ENCODE measurements at places on chromosomes 4 and X.

DNA sequence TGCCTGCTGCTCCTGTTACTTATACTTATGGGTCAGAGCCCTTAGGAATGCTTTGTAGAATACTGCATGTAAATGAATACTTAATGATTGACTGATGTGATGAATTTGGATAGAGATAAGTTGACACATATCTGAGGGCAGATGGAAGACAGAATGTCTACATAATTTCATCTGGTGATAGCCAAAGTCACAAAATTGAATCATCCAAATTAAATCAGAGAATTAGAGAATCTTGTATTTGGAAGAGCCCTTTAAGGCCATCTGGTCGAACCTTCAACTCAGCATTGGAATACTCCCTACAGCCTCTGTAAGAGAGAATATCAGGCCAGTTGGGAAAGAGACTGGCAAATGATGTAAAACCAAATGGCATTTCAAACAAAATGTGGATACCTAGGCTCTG, 944.8 kb downstream of the RPA4 start:
- H3K36me3 ChIP-seq: no peaks in the 10 kb centered on the region
- DNase-seq: no peak
- H3K27ac ChIP-seq: no peak overlapping the region
- H3K27me3 ChIP-seq: no peaks in the 10 kb centered on the region

DNA sequence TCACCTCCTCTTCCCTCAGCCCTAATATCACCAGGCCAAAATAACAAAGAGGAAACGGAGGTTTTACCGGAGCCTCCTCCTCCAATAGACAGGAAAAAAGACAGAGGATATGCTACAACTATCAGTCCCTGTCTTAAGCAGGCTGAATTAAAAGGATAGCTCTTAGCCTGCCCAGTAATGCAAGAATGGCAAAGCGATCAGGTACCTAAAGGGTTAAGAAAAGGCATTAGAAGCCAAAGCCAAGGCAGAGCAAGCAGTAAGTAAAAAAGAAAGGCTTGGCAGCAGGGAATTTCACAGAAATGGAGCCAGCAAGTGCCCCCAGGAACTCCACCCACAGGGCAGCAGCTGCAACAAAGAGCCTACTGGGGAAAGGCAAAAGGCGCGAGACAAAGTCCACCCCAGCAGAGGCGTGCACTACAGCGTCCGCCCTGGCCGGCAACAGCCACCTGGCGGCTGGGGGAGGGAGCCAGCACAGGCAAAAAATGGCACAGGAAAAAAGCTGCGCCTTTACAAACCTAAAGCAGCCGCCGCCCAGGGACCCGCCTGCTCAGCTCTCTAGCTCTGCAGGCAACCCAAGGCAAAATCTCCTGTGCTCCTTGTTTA, 220.6 kb upstream of the ZC4H2 start:
- H3K36me3 ChIP-seq: no peaks in the 10 kb centered on the region
- no peaks in the 10 kb centered on the region for H3K4me1 ChIP-seq
- H3K4me3 ChIP-seq: peak overlapping the region; percentile 8
- no peaks in the 10 kb centered on the region for H3K27me3 ChIP-seq
- no peak overlapping the region for H3K27ac ChIP-seq
- DNase-seq: no peak

- no peaks in the 10 kb centered on the region for H3K36me3 ChIP-seq
- H3K4me1 ChIP-seq: no peaks in the 10 kb centered on the region
- H3K4me3 ChIP-seq: no peak overlapping the region
- no peak for DNase-seq
Observed at GRCh38 chr4:57501720-57502119, 391.5 kb upstream of the IGFBP7 start.

DNA sequence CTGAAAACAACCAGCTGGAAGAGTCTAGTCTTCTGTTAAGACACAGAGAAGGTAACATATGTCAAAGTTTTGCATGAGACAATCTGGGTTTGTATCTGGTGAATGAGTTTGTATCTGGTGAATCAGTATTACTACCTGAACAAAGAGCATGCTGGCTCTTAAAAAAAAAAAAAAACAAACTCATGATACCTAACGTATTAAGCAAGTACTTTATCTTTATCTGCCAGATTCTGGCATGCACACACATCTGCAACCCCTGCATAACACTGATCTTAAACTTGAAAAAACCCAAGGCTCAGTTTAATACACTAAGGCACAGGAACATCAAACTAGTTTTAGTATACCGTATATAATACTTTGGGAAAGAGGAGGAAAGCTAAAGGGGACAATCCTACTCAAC, 5.8 kb downstream of the YTHDC1 start:
- H3K4me1 ChIP-seq: peaks cover 51% of the 10 kb centered on the region
- DNase-seq: no peak
- H3K36me3 ChIP-seq: no peaks in the 10 kb centered on the region
- H3K4me3 ChIP-seq: no peak overlapping the region
- no peaks in the 10 kb centered on the region for H3K27me3 ChIP-seq
- H3K27ac ChIP-seq: no peak overlapping the region

- H3K36me3 ChIP-seq: no peaks in the 10 kb centered on the region
- DNase-seq: no peak
- no peak overlapping the region for H3K27ac ChIP-seq
- peaks cover 20% of the 10 kb centered on the region for H3K27me3 ChIP-seq
- H3K4me1 ChIP-seq: peaks cover 11% of the 10 kb centered on the region
Observed at GRCh38 chr4:6778435-6778834, 4.1 kb upstream of the KIAA0232 start.

GRCh38 chr4:4439782-4440181, 52.9 kb downstream of the NSG1 start:
- H3K27ac ChIP-seq: no peak overlapping the region
- H3K36me3 ChIP-seq: peaks cover 10% of the 10 kb centered on the region
- H3K4me3 ChIP-seq: no peak overlapping the region
- H3K27me3 ChIP-seq: no peaks in the 10 kb centered on the region
- no peak for DNase-seq
- no peaks in the 10 kb centered on the region for H3K4me1 ChIP-seq

DNA sequence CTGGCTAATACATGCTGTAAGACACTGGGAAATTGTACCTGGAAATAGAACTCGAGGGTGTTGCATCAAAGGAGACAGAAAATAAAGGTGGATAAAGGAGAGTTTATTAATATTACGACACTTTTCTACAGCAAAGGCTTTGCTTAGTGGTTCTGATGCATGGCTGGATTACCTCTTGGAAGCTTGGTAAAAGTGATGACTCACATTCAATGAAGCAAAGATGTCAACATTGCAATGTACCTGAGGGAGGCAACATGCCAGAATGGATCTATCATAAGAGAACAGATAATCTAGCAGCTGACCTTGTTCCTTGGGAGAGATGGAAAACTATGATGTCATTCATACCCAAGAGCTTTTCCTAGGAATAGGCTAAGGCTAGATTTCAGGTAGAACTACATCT, 735.1 kb upstream of the DIAPH2 start:
- no peak overlapping the region for H3K27ac ChIP-seq
- H3K27me3 ChIP-seq: no peaks in the 10 kb centered on the region
- no peaks in the 10 kb centered on the region for H3K4me1 ChIP-seq
- no peaks in the 10 kb centered on the region for H3K36me3 ChIP-seq
- H3K4me3 ChIP-seq: no peak overlapping the region
- DNase-seq: no peak

DNA sequence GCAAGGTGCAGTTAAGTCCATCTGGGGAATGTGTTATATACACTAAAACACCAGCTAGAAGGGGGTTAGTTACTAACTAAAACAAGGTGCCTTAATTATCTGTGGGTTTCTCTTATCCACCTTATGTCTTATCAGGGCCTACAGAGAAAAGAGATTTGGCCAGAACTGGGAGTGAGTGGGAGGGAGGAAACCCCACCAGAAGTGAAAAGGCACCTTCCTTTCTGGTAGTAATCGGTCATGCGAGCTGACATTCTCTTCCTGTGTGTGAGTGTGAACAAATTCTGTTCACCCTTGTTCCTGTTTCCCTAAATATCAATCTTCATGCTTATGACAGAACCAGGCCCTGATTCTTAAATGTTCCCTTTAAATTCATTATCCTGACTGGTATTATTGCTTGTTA, 43.5 kb downstream of the SRPX2 start:
- no peak overlapping the region for H3K27ac ChIP-seq
- H3K4me3 ChIP-seq: no peak overlapping the region
- no peaks in the 10 kb centered on the region for H3K36me3 ChIP-seq
- no peak for DNase-seq
- no peaks in the 10 kb centered on the region for H3K27me3 ChIP-seq

DNA sequence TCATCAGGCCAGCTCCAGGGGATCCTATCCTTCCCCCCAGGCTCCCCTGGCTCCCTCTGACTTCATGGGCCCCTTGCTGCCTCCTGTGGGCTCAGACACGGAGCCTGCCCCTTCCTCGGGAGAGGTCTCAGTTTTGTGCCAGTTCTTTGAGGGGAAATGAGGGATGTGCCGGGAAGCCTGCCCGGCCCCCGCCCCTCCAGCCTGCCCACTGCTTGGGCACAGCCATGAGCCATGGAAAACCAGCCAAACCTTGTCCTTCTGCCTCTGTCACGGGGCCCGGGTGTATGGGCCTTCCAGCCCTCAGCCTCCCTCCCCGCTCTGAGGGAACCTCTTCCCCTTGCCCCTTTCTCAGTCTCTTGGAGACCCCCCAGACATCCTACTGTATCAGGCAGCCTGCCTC, 6.8 kb downstream of the BGN start:
- H3K36me3 ChIP-seq: no peaks in the 10 kb centered on the region
- DNase-seq: no peak
- no peaks in the 10 kb centered on the region for H3K4me1 ChIP-seq
- no peak overlapping the region for H3K27ac ChIP-seq
- H3K4me3 ChIP-seq: no peak overlapping the region

GRCh38 chr4:145840162-145840768, 98.4 kb downstream of the ZNF827 start:
- no peaks in the 10 kb centered on the region for H3K27me3 ChIP-seq
- H3K4me3 ChIP-seq: no peak overlapping the region

DNA sequence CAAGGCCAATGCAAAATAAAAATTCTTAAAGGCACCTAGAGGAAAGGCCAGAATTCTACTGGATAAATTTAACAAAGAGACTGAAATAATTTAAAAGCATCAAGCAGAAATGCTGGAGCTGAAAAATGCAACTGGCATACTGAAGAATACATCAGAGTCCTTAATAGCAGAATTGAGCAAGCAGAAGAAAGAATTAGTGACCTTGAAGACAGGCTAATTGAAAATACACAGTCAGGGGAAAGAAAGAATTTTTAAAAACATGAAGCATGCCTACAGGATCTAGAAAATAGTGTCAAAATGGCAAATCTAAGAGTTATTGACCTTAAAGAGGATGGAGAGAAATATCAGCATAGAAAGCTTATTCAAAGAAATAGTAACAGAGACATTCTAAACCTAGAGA, 371.7 kb downstream of the KLHL13 start:
- no peak overlapping the region for H3K4me3 ChIP-seq
- H3K36me3 ChIP-seq: no peaks in the 10 kb centered on the region
- H3K27me3 ChIP-seq: no peaks in the 10 kb centered on the region
- no peaks in the 10 kb centered on the region for H3K4me1 ChIP-seq
- DNase-seq: no peak

- no peak overlapping the region for H3K27ac ChIP-seq
- DNase-seq: peak; percentile 56
- H3K27me3 ChIP-seq: no peaks in the 10 kb centered on the region
- no peaks in the 10 kb centered on the region for H3K4me1 ChIP-seq
Observed at GRCh38 chr4:130257271-130257670, 1161.3 kb downstream of the C4orf33 start.

DNA sequence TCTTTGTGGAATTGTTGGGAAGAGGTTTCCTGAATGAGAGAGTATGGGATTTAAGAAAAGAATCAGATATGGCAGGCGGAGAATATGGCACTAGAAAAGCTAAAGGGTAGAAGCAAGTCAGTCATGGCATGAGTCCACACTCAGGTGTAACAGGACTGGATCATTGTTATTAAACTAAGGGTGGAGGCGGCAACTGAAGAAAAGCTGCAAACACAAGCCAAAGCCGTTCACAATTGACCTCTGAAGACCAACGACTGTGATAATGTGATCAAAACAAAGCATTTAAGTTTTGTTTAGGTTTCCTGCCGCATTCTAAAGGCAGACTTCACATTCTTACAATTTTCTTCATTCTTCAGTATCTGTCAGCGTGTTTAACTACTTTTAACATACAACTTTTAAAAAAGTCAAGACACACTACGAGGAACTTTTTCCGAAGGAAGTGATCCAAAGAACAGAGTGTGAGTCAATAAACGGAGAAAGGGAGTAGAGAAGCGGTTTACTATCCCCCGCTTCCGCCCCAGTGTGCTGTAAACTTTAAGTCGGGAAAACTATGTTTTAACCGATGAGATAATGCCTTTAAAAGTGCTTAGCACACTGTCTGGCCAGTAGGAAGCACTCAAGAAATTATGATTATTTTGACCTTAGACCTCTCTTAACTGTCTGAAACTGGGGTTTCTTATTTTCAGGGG, 909 bp upstream of the SLAIN2 start:
- peaks cover 25% of the 10 kb centered on the region for H3K4me1 ChIP-seq
- no peaks in the 10 kb centered on the region for H3K36me3 ChIP-seq
- H3K27me3 ChIP-seq: no peaks in the 10 kb centered on the region
- DNase-seq: peak; percentile 22

DNA sequence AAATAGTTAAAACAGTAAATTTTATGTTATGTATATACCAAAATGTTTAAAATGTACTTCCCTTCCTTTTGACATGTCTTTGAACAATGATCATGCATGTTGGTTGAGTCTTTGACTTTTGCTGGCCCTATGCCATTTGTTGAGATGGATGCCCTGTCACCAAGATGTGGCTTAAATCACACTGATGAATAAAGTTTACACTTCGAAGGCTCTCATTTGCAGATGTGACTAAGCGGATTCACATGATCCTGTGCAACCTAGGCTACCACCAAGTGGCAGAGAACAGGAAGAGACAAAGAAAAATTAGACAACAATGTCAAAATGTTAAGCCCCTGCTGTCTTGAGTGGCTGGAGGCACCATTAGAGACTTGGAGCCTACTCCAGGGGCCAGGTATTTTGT, 139.9 kb downstream of the RAB28 start:
- H3K36me3 ChIP-seq: no peaks in the 10 kb centered on the region
- no peaks in the 10 kb centered on the region for H3K27me3 ChIP-seq
- H3K4me1 ChIP-seq: no peaks in the 10 kb centered on the region
- DNase-seq: no peak
- no peak overlapping the region for H3K4me3 ChIP-seq
- no peak overlapping the region for H3K27ac ChIP-seq

DNA sequence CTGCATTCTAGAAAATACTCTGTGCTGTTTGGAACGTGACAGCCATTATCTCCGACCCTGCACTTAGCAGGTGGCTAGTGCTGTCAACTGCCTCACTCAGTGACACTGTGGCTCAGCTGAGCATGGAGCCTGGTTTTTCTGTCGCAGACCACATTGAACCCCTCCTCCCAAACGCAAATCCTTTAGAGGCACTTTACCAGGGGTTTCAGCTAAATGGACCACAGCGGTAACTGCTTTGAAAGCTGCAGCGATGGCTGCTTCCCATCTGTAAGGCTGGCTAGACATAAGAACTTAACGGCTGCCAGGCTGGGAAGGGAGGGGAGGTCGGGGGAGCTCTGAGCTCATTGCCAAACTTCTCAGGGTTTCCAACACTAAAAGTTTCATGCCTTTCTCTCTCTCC, 8.1 kb downstream of the SLC34A2 start:
- peak; percentile 13 for DNase-seq
- H3K4me3 ChIP-seq: no peak overlapping the region
- H3K4me1 ChIP-seq: peaks cover 14% of the 10 kb centered on the region

GRCh38 chr4:24260923-24261564, 323.3 kb downstream of the DHX15 start:
- DNase-seq: no peak
- H3K36me3 ChIP-seq: no peaks in the 10 kb centered on the region
- no peaks in the 10 kb centered on the region for H3K27me3 ChIP-seq
- H3K4me1 ChIP-seq: peaks cover 7% of the 10 kb centered on the region
- no peak overlapping the region for H3K4me3 ChIP-seq

GRCh38 chr4:122456231-122457116, at the start of gene IL2:
Gene IL2 (minus strand): TSS chr4:122456725. CDS start chr4:122456440, 285 bp downstream.
- no peaks in the 10 kb centered on the region for H3K27me3 ChIP-seq
- H3K36me3 ChIP-seq: no peaks in the 10 kb centered on the region
- no peak within 1 kb of the TSS for H3K4me3 ChIP-seq
- DNase-seq: no peak
- H3K27ac ChIP-seq: no peak within 1 kb of the TSS

Data from cardiac muscle cell (in vitro differentiated cells and primary cell).